CD4-positive, alpha-beta T cell treated with Interleukin-4 for 4 hours (primary cell): ENCODE measurements at places on chromosomes 1 and 21.

- DNase-seq = no peak
These were observed 48.5 kb upstream of the OSBPL9 start for GRCh38 chr1:51568231-51568935.

DNA sequence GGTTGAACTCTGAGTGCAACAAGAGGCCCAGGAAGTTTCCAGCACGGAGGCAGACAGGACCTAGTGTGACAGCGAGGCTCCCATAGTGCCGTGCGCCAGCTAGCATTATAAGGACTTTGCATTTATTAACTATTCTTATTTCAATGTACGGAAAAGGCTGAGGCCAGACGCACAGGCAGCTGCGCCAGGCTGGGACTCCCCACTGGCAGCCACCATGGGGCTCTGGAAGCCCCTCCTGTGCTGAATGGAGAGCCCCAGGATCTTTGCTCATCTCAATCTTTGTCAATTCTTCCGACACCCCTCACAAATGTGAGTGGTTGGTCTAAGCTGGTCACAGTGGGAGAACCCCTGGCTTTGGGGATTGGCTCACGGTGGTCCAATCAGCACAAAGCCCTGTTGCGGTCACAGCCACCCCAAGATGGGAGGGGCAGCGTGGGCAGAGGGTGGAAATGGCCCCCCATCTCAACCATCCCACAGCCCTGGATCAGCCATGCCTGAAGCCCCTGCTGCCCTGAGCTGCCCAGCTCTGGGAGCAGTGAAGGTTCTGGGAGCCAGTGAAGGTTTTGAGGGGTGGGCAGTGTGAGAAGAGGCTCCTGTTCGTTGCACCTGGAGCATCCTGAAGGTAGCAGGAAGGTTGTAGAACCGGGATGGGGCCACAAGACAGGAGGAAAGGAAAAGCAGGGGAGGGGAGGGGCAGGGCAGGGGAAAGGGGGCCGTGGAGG, 59.5 kb upstream of the ADARB1 start:
- DNase-seq = no peak

- DNase-seq = peak; percentile 29
These were observed 64.9 kb upstream of the FCGR2A start for GRCh38 chr1:161440312-161440894.

DNA sequence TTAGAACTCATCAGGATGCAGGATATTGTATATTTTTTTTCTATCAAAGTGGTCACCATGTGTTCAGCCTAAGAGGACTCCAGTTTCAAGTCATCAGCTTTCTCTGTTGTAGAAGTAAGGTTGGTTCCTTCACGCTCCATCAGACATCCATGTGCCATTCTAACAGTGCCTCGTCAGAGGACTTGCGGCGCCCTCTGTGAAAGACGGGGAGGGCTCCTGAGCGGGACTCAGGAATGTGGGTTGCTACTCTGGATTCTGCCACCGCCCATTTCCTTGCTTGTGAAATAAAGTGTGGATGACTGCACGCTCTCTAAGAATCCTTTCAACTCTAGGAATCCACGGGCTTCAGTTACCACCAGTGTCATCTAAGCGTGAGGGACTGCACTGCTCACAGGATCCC, 593.5 kb downstream of the KIF26B start:
- DNase-seq = no peak

DNA sequence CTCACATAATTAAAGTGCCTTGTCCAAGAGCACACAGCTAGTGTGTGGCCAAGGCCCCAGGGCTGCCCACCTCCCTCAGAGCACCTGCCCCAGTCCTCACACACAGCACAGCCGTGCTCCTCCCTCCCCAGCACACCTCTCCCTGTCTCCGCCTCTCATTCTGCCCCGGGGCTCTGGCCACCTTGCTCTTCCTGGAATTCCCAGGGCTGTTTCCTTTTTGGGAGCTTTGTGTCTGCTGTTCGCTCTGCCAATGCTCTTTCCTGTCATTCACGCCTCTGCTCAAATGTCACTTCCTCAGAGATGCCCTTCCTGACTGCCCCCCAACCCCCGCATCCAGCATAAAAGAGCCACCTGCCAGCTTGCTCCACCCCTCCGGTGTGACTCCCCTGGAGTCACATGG, 13.3 kb downstream of the SLC6A17 start:
- DNase-seq = no peak

GRCh38 chr1:168112673-168113305, 23.9 kb downstream of the GPR161 start:
- no peak for DNase-seq

DNA sequence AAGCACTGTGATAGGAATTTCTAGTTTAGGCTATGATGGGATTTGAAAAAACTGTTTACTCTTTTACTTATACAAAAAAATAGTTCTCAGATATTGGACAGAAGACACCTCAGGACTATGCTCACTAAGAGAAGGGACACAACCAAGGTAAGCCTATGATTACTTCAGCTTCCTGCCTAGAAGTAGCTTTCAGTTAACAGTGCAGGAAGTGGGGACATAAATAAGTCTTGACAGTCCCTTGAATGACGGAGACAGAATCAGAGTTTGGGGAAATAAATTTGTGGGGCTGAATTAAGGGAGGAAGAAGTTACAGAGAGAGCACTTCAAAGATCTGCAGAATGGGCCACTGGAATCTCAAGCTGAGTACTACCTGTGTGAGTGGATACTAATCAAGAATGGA, 53.8 kb upstream of the OLFM3 start:
- no peak for DNase-seq

GRCh38 chr1:44826375-44827196, 16.5 kb downstream of the PTCH2 start:
- no peak for DNase-seq

- no peak for DNase-seq
These were observed 34.2 kb upstream of the GPR137B start for GRCh38 chr1:236108027-236108648.
